ENCODE measurements at places on chromosomes 11 and 22.

DNA sequence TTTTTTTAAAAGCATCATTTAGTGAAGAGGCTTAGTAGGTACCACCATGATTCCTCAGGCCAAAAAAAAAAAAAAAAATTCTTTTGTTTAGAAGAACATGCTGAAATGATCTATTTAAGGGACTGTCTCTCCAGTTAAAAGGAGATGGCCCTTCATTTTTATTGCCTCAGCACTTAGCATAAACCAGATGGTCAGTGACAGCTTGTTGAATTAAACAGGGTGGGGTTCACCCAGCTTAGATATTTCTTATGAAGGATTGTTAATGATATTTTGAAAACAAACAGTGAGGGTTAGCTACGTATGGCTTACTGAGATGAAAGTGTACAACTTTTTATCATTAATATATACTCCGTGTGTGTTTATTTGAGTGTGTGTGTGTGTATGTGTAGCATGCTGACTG, 203.7 kb downstream of the FAM181B start:
- no peak for DNase-seq

DNA sequence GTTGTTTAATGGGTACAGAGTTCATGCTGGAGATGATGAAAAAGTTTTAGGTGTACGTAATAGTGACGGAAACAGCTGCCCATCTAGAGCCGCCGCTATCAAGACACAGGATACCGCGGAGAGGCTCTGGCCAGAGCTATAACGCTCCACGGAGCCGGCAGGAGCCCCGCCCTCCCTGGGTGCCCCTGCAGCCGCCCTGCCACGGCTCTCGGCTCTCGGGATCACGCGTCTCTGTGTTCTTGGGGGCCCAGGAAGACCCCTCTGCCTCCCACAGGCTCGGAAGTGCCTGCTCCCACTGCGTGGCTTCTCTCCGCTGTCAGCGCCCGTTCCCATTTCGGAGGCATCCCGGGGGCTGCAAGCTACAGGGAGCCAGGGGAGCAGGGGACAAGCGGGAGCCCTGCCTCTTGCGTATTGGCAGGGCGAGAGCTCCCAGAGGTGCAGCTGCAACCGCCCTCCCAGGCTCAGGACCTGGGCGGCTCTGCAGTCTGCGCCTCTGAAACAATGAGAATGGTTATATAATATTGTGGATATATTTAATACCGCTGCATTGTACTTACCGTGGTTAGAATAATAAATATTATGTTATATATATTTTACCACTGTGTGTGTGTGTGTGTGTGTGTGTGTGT, 13.7 kb downstream of the GLYATL2 start:
- no peak for DNase-seq

DNA sequence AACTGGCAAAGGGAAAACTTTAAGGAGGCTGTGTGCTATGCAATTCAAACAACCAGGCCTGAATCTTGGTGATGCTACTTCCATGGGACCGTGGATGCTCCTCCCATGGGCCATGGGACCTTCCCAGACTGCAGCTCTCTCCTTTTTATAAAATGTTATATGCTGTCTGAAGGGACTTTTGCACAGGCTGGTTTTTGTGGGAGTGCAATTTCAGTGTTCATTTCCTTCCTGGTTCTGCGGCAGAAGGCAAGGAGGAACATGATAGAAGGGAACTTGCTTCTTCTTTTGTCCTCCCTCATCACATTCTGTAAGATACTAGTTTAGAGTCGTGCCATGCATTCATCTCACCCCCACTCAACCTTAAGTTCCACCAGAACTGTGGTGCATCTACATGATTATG, 68.9 kb downstream of the C11orf58 start:
- no peak for DNase-seq

- DNase-seq, result no peak
These were observed 294 bp upstream of the MTMR3 start for GRCh38 chr22:29882716-29883044.

DNA sequence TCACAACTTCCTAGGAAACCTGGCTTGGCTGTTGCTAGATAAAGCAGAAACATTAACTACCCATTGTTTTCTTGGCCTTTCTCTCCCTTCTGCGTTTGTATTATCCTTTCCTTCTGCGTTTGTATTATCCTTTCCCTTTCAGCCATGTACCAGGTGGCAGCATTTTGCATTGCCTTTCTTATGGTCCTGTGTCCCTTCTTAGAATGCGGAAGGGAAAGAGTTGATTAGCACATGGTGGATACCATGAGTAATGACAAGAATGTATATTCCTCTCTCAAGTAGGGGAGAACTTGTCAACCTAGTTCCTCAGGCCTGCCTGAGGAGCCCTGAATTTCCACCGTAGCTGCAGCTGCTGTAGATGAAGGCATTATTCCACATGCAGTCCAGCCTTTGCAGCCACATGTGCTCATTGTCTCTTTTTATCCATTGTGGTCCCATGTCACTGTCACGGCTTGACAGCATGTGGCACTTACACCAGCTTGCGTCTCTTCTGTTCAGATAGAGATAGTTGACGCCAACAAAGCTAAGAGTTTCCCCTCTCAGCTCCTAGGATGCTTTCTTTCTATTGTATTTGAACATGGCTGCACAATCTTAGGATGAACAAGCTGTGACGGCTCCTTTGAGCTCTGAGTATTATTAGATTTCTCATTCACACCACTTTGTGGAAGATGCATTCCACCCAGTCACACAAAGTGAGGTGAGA, 44.8 kb downstream of the SLN start:
- DNase-seq, result no peak

DNA sequence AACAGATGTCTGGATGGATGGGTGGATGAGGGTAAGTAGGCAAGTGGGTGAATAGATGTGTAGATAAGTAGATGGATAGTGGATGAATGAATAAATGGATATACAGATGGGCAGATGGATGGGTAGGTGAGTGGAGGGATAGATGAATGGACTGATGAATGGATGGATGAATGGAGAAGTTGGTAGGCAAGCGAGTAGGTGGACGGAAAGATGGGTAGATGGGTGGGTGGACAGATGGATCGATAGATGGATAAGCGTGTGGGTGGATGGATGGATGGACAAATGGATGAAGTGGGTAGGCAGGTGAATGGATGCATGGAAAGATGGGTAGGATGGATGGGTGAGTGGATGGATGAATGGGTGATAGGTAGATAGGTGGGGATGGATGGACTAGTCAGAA, 393.2 kb downstream of the SHANK2 start:
- no peak for DNase-seq

- DNase-seq, result no peak
These were observed 6.9 kb upstream of the MUC5AC start for GRCh38 chr11:1150769-1151365.

DNA sequence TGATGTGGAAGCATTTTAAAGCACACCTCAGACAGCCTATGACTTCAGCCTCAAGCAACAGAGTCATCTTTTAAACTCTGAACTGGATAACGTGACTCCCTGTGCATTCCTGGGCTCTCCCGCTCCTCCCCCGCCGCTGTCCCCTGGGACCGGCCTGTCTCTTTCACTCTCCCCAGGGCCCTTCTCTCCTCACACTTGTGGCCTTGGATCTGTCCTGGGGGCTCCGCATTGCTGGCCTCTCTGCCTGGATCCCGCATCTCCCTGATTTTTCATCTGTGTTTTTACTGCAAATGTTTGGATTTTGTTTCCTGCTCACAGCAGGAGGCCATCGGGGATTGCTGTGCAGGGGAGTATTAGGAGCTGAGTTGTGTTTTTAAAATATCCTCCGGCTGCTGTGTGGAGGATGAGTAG, 15.4 kb downstream of the C11orf24 start:
- no peak for DNase-seq

DNA sequence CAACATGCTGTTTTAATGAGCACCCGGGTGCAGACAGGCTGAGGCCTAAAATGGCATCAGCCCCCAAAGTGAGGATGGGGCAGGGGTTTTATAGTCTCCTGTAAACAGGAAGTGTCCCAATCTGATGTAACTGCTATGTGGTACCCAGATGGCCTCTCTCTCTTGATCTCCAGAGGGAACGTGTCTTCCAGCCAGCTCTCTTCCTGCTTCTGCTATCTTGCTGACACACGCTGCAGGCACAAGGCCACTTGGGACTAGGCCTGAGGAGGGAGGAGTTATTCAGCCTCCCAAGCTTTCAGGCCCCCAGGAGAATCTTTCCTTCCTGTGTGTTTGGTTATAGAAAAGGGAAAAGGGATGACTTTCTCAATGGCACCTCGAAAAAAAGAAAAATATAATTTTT, 11.4 kb upstream of the VSTM5 start:
- DNase-seq, result no peak

- no peak for DNase-seq
These were observed 5.6 kb upstream of the LDLRAD3 start for GRCh38 chr11:35938231-35938630.

DNA sequence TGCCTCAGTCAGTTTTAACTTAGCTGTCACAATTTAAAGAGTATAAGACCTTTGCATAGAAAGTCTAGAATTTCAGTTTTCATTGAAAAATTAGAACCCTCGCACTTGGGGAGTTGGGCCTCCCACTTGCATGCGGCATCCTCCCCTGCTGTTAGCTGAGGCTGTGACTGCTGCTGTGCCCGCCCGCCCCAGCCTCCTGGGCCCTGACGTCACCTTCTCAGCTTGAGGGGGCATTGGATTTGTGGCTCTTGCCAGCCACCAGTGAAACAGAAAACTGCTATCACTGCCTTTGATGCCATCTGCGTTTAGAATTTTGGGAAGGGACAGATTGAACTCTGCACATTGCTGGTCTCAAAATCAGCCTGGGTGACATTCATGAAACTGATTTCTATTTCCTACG, 108.7 kb downstream of the CTTN start:
- no peak for DNase-seq

GRCh38 chr11:8826901-8827560, 84.0 kb upstream of the AKIP1 start:
- no peak for DNase-seq

- DNase-seq, result no peak
These were observed 18.4 kb downstream of the SELENOO start for GRCh38 chr22:50218996-50219727.

- DNase-seq, result no peak
These were observed 653 bp downstream of the IL18BP start for GRCh38 chr11:71999362-71999761.

DNA sequence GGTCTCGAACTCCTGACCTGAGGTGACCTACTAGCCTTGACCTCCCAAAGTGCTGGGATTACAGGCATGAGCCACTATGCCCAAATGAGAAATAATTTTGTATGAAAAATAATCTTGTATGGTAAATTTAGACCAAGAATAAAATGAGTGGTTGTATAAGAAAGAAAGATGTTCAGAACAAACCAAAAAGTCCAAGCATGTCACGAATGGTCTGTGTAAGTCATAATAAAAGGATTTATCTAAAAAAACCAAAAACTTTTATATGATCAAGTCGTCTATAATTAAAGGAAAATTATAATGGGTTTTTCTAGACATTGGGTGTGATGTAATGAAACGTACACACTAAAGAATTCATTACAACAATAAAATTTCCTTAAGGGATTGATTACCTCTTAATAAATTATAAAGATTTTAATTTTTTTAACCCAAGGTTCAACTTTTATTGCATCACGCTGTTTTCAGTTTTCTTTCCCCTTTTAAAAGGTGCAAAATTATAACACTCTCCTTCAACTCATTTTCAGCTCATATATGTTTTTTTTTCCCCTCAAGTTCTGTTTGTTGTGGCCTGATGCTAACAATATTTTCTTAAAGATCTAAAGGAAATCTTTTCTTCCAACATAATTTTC, 8.9 kb upstream of the AQP11 start:
- no peak for DNase-seq

DNA sequence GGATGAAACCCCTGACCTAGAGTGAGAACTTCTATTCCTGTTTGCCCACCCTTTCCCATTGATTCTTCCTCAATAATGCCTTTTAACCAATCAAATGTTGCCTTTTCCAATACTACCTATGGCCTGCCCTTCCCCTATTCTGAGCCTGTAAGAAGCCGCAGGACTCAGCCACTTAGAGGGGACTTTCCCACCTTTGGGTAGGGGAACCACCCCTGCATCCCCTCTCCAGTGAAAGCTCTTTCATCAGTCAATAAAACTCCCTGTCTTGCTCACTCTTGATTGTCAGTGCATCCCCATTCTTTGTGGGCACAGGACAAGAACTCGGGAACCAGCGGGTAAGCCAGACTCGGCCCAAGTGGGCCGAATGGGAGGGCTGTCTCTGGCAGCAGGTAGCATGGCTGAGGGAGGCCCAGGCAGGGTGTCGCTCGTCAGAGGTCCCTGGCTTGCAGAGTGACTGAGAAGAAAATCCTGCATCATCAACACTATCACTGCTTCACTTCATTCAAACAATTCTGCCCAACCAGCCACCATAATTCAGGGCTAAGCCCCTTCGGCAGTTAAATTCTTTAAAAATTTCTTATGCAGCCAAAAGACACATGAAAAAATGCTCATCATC, 30.4 kb downstream of the LDHAL6A start:
- DNase-seq, result no peak

GRCh38 chr11:3021125-3021524, 29.0 kb upstream of the NAP1L4 start:
- DNase-seq, result no peak

DNA sequence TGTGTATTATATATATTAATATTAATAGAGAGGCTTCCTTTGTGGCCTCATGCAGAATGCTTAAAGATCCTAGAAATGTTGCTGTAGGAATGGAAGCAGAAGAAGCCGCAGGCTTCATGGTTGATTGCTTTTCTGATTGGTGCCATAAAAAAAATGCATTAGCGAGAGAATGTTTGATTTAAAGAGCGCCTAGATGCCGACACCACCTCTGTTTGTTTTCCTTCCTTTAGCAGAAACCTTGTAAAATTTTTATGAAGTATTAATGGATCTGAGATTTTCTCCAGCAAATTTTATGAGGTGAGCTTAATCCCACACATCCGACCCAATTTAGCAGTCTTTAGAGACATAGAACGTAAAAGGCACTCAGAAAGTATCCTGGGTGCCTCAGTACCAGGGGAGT, 587.5 kb downstream of the NTM start:
- DNase-seq, result no peak

- no peak for DNase-seq
These were observed 28.2 kb upstream of the SLC22A12 start for GRCh38 chr11:64562723-64563351.

GRCh38 chr11:130876931-130877915, 39.1 kb downstream of the SNX19 start:
- no peak for DNase-seq

GRCh38 chr11:36186340-36187175, 102.7 kb downstream of the COMMD9 start:
- DNase-seq, result no peak

DNA sequence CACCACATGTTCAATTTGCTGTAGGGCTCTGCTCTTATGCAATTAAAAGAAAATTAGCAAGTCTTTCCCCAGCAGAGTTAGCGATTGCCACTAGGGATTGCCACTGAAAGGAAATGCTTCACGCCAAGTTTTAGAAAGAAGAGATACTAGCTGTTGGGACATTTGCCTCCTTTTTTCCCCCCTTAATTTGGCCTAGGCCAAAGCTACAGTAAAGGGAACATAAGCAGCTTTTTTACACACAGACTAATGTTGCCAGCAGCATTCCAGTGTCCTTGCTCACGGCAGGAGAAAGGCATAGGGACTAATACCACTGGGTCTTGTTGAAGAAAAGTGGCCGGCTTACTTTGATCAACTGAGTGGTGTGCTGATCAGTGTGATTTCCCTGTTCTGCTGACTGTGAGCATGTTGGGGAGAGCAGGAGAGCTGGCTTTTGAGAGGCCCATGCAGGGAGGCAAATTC, 71.2 kb downstream of the PHF21A start:
- DNase-seq, result no peak

GRCh38 chr11:86688398-86689179, 16.2 kb upstream of the ME3 start:
- no peak for DNase-seq

Measured in stimulated activated CD8-positive, alpha-beta memory T cell treated with anti-CD3 and anti-CD28 coated beads, Interleukin-15, amount 100 ng/mL, for 24 hours (primary cell).